ENCODE measurements at places on chromosomes 12 and 14. TPM values are rescaled to one million over a fixed set of nuclear protein-coding genes. Genes with fewer than 3 reads are reported as not detected.

DNA sequence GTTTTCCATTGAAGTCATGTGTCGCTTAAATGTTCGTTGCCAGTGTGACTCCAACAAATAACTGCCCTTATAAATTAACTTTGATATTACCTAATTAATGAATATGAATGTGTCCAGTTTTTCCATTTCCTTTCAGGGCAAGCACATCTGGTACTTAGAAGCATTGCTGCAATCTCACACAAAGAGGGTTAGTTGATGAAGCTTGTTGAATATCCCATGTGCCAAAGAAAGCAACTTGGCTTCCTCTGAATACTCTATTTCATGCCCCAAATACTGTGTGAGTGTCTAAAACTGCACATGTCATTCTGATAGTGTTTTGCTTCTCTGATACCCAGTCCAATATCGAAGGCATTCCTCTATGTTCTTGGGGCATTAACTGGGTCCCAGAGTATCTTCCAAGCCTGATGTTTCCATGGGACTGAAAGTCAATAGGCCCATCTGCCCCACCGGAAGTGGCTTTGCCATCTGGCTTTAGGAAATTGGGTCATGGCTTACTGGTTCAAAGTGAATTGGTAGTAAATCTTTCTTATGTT, 75.8 kb upstream of the CNTN1 start:
- H3K27ac ChIP-seq: no peak overlapping the region
- no peak for DNase-seq
- no peak overlapping the region for H3K4me3 ChIP-seq

DNA sequence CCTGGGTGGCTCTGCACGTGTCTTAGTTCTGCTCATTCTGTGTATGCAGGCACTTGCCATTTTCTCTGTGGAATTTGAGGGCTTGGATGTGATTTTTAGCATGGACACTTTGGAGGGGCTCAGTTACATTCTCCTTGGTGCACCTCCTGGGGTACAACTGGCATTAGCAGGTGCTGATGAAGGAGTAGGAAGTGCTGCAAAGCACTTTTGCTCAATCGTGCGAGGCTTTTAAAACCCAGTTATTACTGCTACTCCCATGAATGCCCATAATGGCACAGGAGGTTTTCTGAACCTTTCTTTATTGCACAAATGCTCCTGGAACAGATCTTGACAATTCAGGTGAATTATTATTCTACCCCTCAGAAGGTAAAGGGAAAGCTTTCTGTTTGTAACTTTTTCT, 78.7 kb downstream of the SLC25A47 start:
- no peak overlapping the region for H3K27ac ChIP-seq
- H3K27me3 ChIP-seq: no peaks in the 10 kb centered on the region
- H3K4me3 ChIP-seq: no peak overlapping the region
- no peaks in the 10 kb centered on the region for H3K4me1 ChIP-seq
- H3K36me3 ChIP-seq: no peaks in the 10 kb centered on the region
- no peak for DNase-seq

DNA sequence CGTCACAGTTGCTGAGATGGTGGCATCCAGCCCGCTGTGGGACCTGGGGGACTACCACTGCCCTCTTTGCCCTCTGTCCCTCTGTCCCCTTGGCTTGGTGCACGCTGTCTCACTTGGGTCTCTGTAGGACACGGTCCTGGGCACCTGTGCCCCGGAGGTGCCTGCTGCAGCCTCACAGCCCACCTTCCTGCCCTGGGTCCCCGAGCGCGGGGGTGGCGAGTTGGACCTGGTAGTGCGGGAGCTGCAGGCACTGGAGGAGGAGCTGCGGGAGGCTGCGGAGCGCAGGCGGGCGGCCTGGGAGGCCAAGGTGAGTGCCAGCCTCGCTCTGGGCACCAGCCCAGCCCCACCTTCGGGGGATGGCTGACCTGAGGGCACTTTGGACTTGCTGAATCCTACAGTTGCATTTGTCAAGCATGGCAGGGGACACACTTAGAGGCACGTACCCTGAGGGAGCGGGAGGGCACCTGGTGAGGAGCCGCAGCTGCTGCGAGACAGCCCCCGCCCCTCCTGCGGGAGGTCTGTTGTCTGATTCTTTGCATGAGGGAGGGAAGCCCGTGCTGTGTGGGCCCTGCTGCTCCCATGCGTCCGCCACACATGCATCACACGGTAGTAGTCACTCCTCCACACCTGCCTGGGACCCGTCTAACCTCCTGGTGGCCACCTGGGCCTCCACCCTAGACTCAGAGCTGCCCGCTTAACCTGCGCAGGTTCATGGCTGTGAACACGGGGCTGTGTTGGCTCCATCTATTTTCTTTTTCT, 6.8 kb downstream of the TEDC1 start:
- H3K4me3 ChIP-seq: no peak overlapping the region
- H3K36me3 ChIP-seq: no peaks in the 10 kb centered on the region
- H3K27me3 ChIP-seq: no peaks in the 10 kb centered on the region
- DNase-seq: no peak
- no peaks in the 10 kb centered on the region for H3K4me1 ChIP-seq

DNA sequence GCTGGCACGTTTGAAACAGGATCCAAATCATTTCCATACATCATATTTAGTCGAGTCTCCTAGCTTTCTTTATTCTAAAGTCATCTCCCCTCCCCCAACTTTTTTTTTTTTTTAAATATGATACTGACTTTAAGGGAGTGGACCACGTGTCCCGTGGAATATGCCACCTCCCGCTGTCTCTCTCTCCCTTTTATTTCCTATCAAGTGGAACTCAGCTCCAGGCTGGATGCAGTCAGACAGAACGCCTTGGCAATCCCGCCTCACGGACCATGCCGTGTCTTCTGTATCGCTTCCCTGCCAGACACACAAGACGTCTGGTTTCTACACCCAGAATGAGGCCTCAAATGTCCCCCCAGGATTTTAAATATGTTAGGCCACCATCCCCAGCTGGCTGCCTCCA, 21.2 kb downstream of the BCL7A start:
- no peak overlapping the region for H3K4me3 ChIP-seq
- no peaks in the 10 kb centered on the region for H3K27me3 ChIP-seq
- H3K4me1 ChIP-seq: no peaks in the 10 kb centered on the region
- H3K36me3 ChIP-seq: peaks cover 11% of the 10 kb centered on the region

GRCh38 chr14:90213099-90213748, 43.1 kb upstream of the PSMC1 start:
- no peak for DNase-seq
- no peaks in the 10 kb centered on the region for H3K4me1 ChIP-seq
- no peaks in the 10 kb centered on the region for H3K27me3 ChIP-seq
- no peak overlapping the region for H3K4me3 ChIP-seq

- no peak overlapping the region for H3K27ac ChIP-seq
Measured at GRCh38 chr12:4813741-4814140, 93.5 kb downstream of the GALNT8 start.

DNA sequence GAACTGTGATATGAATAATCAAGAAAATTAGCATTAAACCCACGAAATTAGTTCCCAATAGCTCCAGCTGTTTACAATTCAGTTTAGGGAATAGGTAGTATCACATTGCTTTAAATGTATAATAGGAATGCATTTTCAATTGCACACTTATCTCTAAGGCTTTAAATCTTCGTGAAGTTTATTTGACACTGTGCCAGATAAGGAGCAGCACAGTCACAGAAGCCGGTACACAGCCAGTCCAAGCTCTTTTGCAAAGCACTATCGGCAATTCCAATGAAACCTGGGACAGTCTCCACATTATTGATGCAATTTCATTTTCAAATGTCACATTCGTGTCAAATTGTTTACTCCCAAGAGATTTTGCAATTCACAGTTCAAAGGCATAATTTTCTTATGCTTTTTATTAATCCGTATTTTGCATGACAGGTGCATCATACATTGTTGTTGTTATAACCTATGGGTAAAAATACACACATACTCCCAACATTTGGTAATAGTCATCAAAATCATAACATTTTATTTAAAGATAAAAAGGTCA, 602.8 kb downstream of the RPS29 start:
- H3K27ac ChIP-seq: no peak overlapping the region
- DNase-seq: no peak
- H3K4me1 ChIP-seq: no peaks in the 10 kb centered on the region
- no peaks in the 10 kb centered on the region for H3K27me3 ChIP-seq
- no peak overlapping the region for H3K4me3 ChIP-seq
- H3K36me3 ChIP-seq: no peaks in the 10 kb centered on the region

DNA sequence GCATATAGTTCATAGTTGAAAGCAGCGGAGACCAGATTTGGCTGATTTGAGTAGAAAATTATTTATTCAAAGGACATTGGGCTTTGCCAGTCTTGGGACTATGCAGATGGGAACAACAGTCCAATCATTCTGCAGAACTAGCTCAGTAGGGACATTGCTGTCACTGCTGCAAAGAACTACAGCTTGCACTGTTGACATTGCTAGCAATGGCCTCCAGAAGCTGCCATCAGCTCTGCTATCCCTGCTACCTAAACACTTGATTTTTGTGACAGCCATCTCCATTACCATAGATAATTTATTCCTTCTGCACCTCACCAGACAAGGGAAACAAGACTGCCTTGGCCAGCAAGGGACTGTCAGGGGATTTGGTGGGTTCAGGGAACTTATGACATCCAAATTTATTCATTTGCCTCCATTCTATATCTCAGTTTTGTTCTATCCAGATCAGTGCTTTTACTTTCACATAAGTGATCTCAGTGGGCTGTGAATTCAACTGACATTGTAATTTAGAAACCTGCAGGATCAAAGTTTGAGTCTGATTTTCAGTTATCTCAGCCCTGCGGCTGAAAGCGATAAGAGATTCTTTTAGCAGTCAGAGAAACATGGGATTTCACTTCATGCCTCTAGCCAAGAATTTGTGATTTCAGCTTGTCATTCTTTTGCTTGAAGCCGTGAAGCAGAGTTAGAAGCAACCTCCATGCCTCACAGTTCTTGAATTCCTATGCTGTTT, 136.7 kb upstream of the FBXO33 start:
- peak overlapping the region; percentile 89 for H3K27ac ChIP-seq
- no peak for DNase-seq
- peaks cover 15% of the 10 kb centered on the region for H3K4me1 ChIP-seq
- no peaks in the 10 kb centered on the region for H3K36me3 ChIP-seq
- H3K4me3 ChIP-seq: no peak overlapping the region

DNA sequence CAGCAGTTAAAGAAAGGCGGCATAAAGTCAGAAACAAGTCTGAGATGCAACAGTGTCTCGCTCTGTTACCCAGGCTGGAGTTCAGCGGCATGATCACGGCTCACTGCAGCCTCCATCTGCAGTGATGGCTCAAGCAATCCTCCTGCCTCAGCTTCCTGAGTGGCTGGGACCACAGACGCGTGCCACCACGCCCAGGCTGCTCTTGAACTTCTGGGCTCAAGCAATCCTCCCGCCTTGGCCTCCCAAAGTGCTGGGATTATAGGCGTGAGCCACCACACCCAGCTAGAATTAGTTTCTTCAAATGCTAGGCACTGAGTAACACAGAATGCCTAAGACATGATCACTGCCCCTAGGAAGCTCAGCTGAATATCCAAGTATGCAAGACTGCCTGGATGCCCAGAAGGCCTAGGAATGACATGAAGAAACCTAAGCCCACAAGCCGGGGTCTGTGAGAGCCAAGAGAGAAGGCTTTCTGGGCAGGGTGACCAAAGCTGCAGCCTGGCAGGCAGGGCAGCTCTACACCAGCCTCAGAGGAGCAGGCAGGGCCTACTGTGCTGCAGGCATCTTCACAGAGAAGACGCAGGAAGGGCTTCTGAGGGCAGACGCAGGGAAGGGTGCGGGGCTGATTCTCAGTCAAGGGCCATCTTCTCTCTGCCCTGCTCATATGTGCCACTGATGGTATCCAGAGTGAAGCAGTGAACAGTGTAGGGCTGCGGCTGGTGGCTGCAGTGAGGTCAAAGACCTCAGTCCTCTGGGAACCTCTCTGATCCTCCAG, 4.3 kb upstream of the PPP2R5C start:
- H3K27ac ChIP-seq: no peak overlapping the region
- H3K27me3 ChIP-seq: no peaks in the 10 kb centered on the region
- DNase-seq: no peak
- H3K4me1 ChIP-seq: peaks cover 8% of the 10 kb centered on the region
- no peak overlapping the region for H3K4me3 ChIP-seq

DNA sequence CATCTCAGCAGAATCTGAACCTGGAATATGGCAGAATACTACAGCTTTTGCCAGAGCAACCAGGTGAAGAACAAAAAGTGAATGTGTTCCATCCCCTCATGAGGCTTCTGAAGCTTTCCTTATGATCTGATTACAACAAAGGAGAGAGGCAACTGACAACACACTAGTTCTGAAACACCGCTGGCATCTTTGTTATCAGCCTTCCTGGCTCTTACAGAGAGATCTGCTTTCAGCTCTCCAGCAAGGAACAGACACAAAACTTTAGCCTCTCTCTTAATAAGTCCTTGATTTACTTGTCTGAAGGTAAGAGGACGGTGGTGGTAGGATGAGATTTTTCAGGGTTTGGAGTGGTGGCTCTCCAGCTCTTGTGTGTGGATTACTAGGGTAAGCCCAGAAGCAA, 227.0 kb downstream of the PPM1H start:
- no peaks in the 10 kb centered on the region for H3K36me3 ChIP-seq
- no peak overlapping the region for H3K27ac ChIP-seq
- DNase-seq: no peak

DNA sequence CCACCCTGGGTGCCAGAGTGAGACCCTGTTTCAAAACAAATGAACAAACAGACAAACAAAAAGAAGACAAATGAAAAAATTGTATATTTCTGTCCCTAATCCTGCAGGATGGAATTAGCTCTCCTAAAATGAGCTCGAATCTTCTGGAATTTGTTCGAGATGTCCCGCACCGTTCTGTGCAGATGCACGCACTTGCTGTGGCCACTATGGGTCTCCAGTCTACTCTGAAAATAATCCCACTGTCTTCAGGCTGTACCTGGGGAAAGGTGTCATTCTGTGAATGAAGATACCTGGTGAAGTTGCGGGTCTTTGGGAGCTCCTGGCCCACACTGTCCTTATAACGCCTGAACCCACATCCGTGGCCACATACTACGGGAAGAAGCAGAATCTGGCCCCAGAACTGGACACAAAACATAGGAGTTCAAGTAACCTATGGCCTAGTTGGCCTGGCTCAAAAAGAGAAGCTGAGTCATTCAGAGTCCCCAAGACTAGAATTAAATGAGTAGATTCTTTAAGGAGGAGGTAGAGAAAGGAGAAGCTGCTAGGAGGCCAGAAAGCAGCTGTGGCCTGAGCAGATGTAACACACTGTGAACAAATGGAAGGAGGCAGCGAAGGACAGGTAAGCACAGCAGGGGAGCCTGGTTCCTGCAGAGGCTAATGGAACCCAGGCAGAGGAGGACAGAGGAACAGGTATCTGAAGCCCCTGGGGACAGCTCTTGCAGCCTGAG, 108.6 kb downstream of the FOXN3 start:
- H3K27ac ChIP-seq: no peak overlapping the region
- H3K4me1 ChIP-seq: peaks cover 27% of the 10 kb centered on the region
- H3K4me3 ChIP-seq: no peak overlapping the region
- no peaks in the 10 kb centered on the region for H3K27me3 ChIP-seq
- DNase-seq: peak; percentile 40
- no peaks in the 10 kb centered on the region for H3K36me3 ChIP-seq

GRCh38 chr12:64061868-64062375, 160.2 kb downstream of the KICS2 start:
- no peak for DNase-seq
- peaks cover 11% of the 10 kb centered on the region for H3K4me1 ChIP-seq
- no peak overlapping the region for H3K27ac ChIP-seq
- no peaks in the 10 kb centered on the region for H3K27me3 ChIP-seq
- H3K36me3 ChIP-seq: no peaks in the 10 kb centered on the region

Gene HIP1R
- 36.1 TPM for total RNA-seq

Gene LRP1-AS
- not detected for total RNA-seq

Gene TOGARAM1
- 20.7 TPM for total RNA-seq

Gene KCNC2
- total RNA-seq: not detected

Gene RNASE3
- not detected for total RNA-seq

Gene SMIM41
- total RNA-seq: not detected

All from cardiac muscle cell (in vitro differentiated cells and primary cell).